ENCODE measurements at places on chromosomes 11 and 22.

- DNase-seq, result no peak
Measured at GRCh38 chr11:58276151-58276550, 8.1 kb upstream of the OR10W1 start.

DNA sequence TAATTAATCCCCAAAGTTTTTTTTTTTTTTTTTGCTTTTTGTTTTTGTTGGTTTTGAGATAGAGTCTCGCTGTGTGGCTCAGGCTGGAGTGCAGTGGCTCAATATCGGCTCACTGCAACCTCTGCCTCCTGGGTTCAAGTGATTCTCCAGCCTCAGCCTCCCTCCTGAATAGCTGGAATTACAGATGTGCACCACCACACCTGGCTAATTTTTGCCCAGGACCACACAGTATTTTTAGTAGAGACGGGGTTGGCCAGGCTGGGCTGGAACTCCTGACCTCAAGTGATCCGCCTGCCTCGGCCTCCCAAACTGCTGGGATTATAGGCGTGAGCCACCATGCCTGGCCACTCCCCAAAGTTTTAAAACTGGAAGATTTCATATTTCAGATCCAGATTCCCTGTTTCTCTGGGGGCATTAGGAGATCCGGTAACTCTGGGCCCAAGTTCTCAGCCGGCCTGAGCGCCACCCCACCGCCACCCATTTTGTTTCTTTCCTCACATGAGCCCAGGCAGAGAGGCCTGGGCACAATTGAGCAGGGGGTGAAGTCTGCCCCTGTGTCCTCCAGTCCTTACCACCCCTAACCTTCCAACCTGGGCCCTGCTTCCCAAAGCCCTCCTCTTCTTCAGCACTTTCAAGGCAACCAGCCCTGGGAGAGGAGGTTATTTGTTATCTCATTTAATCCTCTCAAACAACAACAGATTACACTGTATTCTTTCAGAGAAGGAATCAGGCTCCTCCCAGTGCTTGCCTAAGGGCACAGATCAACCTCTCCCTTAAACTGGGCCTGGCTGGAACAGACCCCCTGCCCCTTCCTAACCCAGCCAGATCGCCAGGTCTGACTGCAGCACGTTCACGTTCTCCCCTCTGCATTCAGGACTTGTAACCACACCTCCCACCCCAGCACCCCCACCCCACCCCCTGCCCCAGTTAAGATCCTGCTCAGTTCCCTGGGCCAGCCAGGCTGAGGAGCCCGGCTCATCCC lies 1.9 kb upstream of the CSNK1E start:
- DNase-seq, result no peak

- no peak for DNase-seq
Measured at GRCh38 chr11:58549644-58550043, 26.0 kb downstream of the LPXN start.

GRCh38 chr22:46355996-46356471 lies 20.5 kb downstream of the TRMU start:
- DNase-seq, result no peak

GRCh38 chr22:45107671-45108070 lies 56.1 kb upstream of the NUP50 start:
- DNase-seq, result no peak

GRCh38 chr11:44858796-44859527 lies 91.7 kb downstream of the TP53I11 start:
- no peak for DNase-seq

- DNase-seq, result peak; percentile 13
Measured at GRCh38 chr22:49291781-49292180, 535.9 kb downstream of the BRD1 start.

DNA sequence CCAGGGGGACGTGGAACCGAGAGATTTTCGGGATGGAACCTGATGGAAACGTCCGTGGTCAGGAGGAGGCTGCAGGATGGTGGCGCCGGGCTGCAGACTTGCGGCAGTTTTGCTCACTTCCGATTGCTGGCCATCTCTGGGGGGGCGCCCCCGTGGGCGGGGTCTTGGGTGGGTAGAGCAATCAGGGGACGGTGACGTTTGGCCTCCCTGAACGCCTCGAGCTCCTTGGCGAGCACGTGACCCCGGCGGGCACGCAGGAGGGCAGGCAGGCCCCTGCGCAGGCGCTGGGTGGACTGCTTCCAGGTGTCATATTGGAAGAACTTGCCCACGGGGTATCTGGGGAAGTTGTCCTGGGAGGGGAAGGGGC lies 6.3 kb downstream of the IGF2 start:
- no peak for DNase-seq

DNA sequence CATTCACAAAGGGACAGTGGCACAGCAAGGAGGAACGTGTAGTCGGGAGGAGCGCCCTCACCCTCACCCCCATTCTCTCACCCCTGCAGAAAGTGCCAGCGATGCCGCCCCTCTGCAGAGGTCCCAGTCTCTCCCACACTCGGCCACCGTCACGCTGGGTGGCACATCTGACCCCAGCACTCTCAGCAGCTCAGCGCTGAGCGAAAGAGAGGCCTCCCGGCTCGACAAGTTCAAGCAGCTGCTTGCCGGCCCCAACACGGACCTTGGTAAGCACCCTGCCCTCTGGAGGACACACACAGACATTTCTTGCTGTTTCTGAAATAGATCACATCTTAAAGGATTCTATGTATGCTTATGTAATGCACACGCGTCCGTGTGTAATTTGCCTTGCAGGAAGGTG lies 34.9 kb downstream of the TBC1D22A start:
- DNase-seq, result no peak

DNA sequence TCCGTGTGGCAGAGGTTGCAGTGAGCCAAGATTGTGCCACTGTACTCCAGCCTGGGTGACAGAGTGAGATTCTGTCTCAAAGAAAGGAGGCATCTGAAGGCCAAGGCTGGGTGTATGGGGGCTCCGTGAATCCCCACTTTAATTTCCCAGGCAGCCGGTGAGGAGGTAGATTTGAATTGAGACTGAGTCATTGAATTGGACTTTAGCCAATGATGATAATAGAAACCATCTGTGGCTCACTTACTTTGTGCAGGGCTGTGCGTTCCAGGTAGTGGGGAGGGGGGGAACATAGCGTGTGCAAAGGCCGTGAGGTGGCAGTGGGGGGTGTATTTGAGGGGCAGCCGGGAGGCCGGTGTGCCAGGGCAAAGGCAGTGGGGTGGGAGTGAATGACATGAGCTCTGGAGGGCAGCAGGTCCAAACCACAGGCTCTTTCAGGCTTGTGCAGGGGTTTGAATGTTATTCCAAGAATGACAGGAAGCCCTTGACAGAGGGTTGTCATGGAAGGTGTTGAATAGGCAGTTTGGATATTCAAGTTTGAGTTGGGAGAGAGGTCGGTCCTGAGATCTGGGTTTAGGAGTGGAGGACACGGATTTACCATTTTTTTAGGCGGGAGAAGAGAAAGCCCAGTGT lies 6.1 kb downstream of the ARHGAP8 start:
- no peak for DNase-seq

GRCh38 chr11:68328374-68329091 lies 16.1 kb downstream of the LRP5 start:
- no peak for DNase-seq

- no peak for DNase-seq
Measured at GRCh38 chr11:66762088-66762487, 33.1 kb upstream of the SPTBN2 start.

GRCh38 chr11:121936370-121936769 lies 179.6 kb downstream of the BLID start:
- no peak for DNase-seq

Data from ureter (tissue), 1 donor.